Thoracic aorta (tissue), 2 donors: ENCODE measurements at places on chromosomes 3 and 15.
A peak's percentile ranks its signal among the peaks of the same experiment; 100 is the strongest.

DNA sequence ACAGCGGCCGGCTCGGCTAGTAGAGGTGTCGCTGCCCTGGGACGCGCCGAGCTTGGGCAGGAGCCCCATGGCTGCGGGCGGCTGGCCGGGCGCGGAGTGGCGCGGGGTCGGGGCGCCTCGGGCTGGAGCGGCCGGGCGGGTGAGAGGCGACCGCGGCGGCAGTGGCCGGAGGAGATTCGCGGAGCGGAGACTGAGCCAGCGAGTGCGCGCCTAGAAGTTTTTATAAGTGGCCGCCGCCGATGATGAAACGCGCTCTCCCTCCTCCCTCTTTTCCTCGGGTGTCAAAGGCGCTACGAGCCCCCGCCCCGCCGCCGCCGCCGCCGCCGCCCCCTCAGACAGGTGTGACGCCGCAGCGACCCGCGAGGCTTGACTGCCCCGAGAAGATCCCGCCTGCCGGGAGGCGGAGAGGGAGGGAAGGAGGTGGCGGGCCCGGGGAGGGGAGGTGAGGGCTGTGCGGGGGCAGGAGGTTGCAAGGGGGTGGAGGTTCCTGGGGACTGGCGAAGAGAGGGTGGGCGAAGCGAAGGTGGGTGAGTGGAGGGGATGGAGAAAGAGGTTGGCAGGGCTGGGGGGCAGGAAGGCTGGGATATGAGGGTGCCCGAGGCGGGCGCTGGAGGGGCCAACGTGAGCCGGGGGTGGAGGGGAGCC, at the start of gene SLCO2A1:
Gene SLCO2A1 (minus strand): TSS at position 192 of the 645 bp plus-strand sequence. CDS start 123 bp downstream, at position 69.
- no peak for DNase-seq

DNA sequence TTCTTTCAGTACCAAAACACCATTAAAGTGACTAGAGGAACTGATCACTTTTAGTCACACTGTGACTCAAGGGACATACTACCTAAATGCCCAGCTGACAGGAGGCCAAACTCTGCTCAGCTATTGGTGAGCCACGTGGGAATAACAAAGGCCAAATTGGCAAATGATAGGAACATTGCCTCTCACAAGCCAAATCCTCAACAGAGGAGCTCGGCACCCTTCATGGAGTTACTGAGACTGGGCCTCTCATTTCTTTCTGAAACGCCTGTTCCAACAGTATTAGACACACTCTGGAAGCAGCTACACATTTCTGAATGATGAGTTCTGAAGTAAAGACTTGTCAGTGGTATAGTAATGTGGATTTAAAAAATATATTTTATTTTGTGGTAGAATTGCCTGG, 166.0 kb upstream of the COL8A1 start:
- peak; percentile 56 for DNase-seq

- DNase-seq, result no peak
Measured at GRCh38 chr3:122921791-122922651, 105.5 kb downstream of the SEMA5B start.

DNA sequence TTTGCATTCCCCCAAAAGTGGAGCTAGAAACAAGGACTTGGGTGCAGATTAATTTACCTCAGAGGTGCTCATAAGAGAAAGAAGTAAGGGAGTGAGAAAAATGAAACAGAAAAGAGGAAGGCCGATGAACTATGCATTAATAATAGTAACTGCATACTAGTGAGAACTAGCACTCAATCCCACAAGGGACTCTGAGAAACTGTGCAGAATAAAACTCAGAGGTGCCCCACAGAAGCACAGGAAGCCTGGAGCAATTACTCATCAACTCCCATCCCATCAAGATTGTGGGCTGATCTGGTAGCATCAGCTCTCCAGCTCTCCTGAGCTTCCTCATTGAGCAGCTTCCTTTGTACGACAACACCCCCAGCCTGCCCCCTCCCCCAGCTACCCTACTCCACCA, 50.8 kb downstream of the CLDN18 start:
- no peak for DNase-seq

- DNase-seq, result no peak
Measured at GRCh38 chr3:105285653-105286241, 81.0 kb upstream of the ALCAM start.

- no peak for DNase-seq
Measured at GRCh38 chr3:158846803-158847451, 45.1 kb downstream of the MFSD1 start.
